Skeletal muscle cell (primary cell): ENCODE measurements at places on chromosomes 7 and 10.
A peak's percentile ranks its signal among the peaks of the same experiment; 100 is the strongest.

GRCh38 chr7:921581-922333 is 32.7 kb downstream of the ADAP1 start:
- no peak for DNase-seq

- DNase-seq: no peak
These were observed 147.5 kb downstream of the CDK14 start for GRCh38 chr7:90743626-90744025.

- DNase-seq: no peak
These were observed 21.9 kb downstream of the PDCD4 start for GRCh38 chr10:110893559-110894179.

DNA sequence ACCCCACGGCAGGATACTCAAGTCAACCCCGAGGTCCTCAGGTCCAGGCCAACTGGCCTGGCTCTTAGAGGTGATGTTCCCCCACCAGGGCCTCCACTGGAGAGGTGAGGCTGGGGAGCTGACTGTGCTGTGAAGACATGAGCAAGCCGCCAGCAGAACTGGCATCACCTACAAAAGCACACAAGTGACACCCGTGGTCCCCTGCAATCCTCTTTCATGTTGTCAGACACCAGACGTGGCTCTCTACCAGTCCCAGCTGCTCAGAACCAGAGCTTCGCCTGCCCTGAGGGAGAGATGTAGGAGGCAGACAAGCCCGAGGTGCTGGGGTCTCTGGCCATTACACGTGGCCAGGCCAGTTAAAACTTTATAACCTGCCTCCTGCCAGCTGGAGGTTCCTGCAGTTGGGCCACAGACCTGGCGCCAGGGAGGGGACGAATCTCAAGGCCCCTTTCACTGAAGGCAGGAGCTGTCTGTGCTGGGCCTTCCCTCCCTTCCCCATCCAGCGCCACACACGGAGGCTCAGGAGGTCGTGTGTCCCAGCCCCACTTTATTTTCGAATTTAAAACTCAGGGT is 2.2 kb downstream of the COMTD1 start:
- DNase-seq: no peak

DNA sequence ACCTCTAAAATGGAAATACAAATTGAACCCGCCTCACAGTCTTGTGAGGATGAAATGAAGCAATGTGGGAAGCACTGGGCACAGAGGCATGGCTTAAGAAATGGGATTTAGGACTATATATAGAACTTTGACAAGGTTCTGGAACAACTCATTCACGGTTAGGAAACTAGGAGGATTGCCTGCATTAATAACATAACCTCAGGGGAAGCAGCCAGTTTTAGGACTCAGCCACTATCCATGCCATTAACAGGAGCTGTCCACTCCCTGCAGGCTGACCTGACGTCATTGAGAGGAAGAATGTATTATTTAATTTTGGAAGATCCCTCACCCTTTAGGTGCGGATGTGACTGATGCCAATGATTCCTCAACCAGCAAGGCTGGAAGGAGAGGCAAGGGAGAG is 34.8 kb downstream of the ITGB8 start:
- no peak for DNase-seq

GRCh38 chr7:40866601-40867000 is 731.8 kb downstream of the SUGCT start:
- no peak for DNase-seq

GRCh38 chr7:55565681-55566080 is 6.6 kb downstream of the VOPP1 start:
- no peak for DNase-seq

DNA sequence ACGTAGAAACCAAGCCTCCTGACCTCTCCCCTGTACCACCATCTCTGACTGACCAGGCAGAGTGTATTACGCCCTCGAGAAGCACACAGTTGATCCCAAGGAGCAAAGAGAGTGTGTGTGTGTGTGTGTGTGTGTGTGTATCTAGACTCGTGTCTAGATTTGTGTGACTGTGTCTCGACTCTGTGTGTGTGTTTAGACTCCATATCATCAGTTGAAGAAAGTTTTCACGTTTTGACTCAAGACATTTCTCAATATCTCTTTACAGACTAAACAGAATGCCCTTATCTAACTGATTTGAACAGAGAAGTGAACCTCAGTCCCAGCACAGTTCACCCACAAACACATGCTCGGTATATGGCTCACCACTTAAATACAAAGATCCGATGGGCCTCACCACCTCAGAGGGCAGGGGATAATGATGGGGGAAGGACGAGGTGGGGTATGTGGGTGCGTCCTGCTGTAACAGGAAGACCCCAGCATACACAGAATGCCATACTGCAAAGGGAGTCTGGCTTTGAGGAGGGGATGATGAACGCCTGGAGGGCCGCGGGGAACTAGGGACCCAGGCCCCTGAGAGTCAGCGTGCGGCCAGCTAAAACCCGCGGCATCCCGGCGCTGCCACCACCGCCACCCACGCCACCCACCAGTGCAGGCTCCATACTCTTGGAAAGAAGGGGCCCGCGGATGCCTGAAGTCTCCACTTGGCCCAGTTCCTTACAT is 780 bp downstream of the ALDH18A1 start:
- no peak for DNase-seq

DNA sequence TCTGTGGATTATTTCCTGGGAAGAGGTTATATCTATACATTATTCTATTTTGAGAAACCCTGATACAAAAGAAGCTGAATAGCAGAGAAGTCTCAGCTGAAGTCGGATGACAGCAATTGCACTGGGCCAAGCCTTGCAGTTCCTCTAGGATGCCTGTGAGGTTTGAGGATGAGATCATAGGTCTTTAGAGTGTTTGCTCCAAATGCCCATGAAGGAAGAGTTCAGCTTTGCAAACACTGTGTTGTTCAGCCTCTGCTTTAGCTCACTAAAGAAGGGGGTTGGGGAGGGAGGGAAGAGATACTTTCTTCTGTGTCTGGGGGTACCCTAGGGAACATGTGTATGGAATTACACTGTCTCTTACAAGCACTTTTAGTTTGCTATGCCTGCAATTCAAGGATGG is 282.5 kb upstream of the NRP1 start:
- DNase-seq: peak; percentile 24

DNA sequence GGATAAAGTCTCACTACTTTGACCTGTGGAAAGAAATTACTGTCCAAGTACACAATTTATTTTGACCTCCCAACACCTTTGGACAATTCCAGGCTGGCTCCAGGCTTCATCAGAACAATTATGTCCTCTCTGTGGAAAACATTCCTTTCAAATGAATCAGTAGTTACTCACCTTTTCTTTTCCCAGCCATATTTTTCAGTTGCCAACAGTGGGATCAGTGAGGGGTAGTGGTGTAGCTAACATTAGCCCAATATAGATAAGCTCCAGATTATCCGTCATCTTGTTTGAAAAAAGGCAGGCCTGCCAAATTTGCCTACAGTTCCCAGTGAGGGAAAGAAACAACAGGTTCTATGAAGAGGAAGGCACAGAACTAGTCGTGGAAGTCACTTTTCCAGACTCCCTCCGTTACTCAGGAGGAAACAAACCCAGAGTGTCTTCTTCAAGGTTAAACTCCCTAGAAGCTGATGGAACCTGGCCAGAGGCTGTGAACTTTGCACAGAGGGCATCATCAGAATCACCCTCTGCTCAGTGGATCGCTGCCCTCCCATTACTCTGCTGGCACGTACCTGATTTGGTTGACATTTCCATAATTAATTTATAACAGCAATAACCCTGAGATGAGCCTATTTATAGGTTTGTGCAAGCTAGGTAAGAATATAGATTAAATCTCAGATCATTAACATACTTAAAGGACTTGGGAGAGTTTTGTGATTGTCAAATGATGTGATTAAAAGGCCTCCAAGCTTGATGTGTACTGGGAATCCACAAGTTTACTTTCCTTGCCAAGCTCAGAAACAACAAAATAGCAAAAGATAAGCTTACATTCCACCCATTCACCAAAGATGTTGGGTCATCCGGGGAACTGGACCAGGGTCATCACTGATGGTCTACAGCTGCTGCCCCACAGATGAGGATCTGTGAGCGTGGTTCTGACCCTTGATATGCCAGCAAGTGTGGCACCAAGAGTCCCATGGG is 654.6 kb upstream of the GALNT17 start:
- DNase-seq: no peak

- no peak for DNase-seq
These were observed 30.2 kb downstream of the TAS2R16 start for GRCh38 chr7:122965306-122965705.

- no peak for DNase-seq
These were observed 58.8 kb downstream of the CDK14 start for GRCh38 chr7:90654718-90655427.

DNA sequence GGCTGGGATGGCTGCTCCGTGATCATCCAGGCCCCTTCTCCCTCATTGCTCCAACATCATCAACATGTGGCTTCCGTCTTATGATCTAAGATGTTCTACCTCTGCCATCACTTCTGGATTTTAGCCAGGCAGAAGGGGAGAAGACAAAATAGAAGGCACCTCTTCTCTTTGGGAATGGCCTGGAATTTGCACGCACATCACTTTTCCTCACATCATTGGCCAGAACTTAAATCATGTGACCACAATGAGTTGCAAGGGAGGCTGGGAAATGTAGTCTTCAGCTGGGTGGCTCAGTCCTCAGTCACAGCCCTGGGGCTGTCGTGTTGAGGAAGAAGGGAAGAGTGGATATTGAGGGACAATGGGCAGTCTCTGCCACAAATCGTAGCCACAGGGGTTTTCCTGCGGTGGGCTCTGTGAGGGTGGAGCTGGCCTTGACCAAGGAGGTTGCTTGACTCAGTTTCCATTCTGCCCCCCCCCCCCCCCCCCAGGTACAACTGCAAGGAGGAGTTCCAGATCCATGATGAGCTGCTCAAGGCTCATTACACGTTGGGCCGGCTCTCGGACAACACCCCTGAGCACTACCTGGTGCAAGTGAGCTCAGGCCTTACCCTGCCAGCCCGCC is 50.3 kb downstream of the PALD1 start:
- DNase-seq: no peak

- DNase-seq: no peak
These were observed 114.8 kb downstream of the TSPAN12 start for GRCh38 chr7:120743128-120743527.

GRCh38 chr10:88849234-88849633 is 2.4 kb downstream of the ANKRD22 start:
- DNase-seq: no peak

DNA sequence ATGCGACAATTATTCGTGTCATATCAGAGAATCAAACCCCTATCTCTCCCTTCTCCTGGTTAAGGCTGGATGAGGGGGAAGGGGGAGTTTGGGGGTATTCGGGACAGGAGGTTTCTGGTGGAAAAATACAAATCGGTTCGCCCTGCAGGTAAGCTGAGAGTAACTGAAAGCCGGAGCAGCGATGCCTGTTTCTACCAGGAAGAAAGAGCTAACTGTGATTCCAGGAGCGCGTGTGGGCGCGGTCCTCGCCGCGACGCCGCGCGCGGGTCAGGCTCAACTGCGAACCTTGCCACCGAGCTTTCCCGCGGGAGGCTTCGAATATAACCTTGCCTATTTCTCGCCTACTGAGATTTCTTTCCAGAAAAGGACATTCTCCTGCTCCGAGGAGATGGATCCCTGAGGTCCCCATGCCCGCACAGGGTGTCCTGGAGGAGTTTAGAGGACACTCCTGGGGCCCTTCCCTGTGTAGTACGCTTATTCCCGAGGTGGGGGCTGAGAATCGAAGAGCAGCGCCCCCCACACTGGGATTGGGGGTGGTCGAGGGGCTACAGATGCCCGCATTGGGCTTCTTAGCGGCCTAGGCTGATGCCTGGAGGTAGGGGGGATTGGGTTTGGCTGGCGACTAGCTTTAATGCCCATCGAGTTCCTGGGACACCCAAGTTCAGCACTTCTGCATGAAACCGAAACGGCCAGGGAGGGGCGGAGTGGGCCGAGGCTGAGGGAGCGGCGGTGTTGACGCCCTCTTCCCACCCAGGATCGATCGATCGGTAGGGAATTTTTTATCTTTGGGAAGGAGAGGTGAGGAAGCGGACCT is 13.0 kb upstream of the DLX6 start:
- no peak for DNase-seq

GRCh38 chr7:131231381-131232220 is 96.1 kb upstream of the MKLN1 start:
- DNase-seq: peak; percentile 58

DNA sequence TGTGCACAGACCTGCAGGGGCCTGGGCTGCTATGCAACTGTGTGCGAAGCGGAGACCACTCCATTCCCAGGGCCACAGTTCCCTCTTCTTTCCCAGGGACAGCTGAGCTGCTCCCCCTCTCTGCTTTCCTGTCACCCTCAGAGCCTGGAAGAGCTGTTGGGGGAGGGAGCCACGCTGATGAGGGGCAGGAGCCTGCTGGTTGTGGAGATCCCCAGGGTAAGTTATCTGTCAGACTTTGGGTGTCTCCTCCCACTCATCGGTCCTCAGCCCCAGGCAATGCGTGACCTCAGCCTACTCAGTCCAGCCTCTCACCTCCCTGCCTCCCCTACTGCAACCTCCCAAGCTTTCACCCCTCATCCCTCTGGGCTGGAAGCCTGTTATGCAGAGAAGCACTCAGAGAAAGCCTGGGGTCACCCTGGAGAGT is 53.5 kb downstream of the ZNF467 start:
- DNase-seq: no peak

GRCh38 chr10:61822781-61823230 is 78.7 kb upstream of the ARID5B start:
- DNase-seq: no peak

DNA sequence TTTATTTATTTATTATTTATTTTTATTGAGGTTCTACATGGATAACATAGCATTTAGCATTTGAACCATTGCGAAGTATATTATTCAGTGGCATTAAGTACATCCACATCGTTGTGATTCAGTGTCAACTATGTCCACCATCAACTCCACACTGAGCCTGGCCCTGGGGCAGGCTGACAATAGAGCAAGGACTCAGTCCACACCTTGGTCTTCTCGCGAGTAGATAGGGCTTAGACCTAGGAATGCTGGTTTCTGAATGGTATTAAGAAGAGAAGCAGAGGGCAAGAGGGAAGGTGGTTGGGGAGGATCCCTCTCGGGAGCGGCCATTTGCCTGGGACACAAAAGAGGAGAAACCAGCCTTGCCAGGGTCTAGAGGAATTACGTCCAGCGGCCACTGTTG is 599.2 kb upstream of the MGMT start:
- no peak for DNase-seq

DNA sequence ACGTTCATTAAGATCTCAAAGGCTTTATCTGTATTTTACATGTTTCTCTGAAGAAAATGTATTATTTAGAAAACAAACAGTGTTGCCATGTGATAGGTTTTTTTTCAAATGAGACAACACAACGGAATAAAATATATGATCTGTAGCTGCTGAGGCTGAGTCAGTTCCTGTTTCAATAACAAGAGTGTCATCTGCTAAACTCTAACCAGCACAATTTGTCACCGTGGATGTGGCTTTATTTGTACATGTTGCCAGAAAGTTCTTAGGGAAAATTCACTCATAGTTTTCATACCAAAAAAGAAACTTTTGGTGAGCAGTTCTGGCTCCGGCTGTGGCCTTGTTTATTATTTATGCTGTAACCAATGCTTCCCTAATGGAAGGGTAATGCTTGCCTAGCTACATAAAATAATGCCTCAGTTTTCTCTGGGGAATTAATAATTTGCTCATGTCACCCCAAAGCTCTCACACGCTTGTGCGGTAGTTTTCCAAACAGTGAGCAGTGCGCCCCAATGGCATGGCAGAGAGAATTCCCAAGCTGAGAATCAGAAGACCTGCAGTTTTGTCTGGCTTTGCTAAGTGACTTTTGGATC is 20.3 kb upstream of the KLF6 start:
- DNase-seq: peak; percentile 72
